ENCODE measurements at places on chromosomes 6 and 20. TPM values are rescaled to one million over a fixed set of nuclear protein-coding genes. Genes with fewer than 3 reads are reported as not detected.

Gene TTBK1
- total RNA-seq = not detected

GRCh38 chr6:163775313-163775712 is 360.8 kb downstream of the QKI start:
- no peak for DNase-seq
- H3K4me1 ChIP-seq = peaks cover 15% of the 10 kb centered on the region
- H3K36me3 ChIP-seq = no peaks in the 10 kb centered on the region
- no peak overlapping the region for H3K4me3 ChIP-seq
- H3K27ac ChIP-seq = no peak overlapping the region

DNA sequence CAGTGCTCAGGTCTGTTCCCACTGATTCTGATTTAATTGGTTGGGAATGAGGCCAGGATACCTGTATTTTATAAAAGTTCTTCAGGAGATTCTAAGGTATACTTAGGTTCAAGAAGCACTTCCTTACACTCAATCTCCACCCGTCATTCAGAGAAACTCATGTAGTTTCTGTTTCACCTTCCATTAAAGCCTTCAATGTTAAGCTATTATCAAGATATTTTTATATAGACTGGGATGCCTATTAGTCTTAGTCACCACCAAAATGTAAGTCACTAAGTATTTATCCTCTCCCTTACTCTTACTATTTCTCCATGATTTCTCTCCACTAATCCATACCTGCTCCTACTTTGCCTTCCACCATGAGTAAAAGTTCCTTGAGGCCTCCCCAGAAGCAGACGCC is 38.1 kb upstream of the GCLC start:
- no peak overlapping the region for H3K27ac ChIP-seq
- H3K4me1 ChIP-seq = peaks cover 3% of the 10 kb centered on the region
- no peak for DNase-seq
- H3K27me3 ChIP-seq = no peaks in the 10 kb centered on the region
- H3K4me3 ChIP-seq = no peak overlapping the region

- H3K4me3 ChIP-seq = no peak overlapping the region
- peak overlapping the region; percentile 42 for H3K27ac ChIP-seq
- DNase-seq = peak; percentile 53
- no peaks in the 10 kb centered on the region for H3K36me3 ChIP-seq
Observed at GRCh38 chr6:161486361-161487216, 212.7 kb upstream of the AGPAT4 start.
